Fibroblast of lung (primary cell): ENCODE measurements at places on chromosomes 6 and 20.

GRCh38 chr6:138817799-138818198 lies 21.9 kb downstream of the ECT2L start:
- no peaks in the 10 kb centered on the region for H3K36me3 ChIP-seq
- H3K27ac ChIP-seq, result no peak overlapping the region
- H3K4me3 ChIP-seq, result no peak overlapping the region
- no peaks in the 10 kb centered on the region for H3K4me1 ChIP-seq
- peak; percentile 41 for DNase-seq

DNA sequence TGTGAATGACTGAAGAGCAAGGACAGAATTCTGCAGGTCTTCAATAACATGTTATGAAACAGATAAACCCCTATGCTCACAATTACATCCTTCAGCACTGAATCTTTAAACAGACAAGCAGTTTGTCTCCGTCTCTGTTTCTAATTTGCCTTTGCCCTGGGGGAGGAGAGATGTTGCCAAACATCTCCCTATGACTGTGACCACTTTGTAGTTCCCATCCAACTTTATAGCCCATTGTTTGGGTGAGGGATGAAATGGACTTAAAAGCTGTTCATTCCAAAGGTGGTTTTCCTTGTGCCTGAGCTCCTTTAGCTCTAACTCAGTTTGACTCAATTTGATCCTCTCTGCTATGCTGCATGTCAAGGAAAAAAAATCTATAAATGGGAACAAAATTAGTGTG lies 19.5 kb upstream of the ADTRP start:
- no peak for DNase-seq
- no peak overlapping the region for H3K4me3 ChIP-seq
- no peaks in the 10 kb centered on the region for H3K36me3 ChIP-seq
- H3K27ac ChIP-seq, result no peak overlapping the region
- H3K4me1 ChIP-seq, result no peaks in the 10 kb centered on the region
- no peaks in the 10 kb centered on the region for H3K27me3 ChIP-seq

- no peaks in the 10 kb centered on the region for H3K36me3 ChIP-seq
- no peak for DNase-seq
- H3K4me1 ChIP-seq, result no peaks in the 10 kb centered on the region
- H3K27ac ChIP-seq, result no peak overlapping the region
Measured at GRCh38 chr6:134539865-134540323, 222.0 kb upstream of the SGK1 start.

DNA sequence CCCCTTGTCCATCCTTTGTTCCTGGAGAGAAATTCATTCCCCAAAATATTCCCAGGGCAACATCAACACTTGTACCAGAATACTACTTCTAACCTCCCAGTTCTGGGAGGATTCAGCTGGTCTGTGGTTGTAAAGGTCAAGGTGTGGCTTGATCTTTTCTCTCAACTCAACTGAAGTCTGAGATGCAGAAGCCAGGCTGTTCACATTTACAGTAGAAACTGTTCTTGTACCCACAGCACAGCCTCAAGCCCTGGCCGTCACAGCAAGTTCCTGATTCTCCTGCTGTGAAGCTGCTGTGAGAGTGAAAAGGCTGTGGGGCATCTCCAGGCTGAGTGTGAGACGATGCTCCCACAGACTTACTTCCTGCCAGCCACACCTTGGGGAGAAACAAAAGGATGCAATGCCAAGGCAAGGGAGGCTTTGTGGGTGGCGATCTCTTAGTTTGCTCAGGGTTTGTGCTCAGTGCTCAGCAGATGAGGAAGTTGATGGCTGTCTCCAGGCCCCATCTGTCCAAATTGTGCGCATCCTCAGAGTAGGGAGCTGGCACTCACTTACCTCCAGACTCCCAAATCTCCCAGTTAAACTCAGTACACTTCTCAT lies 143.9 kb upstream of the FOXA2 start:
- no peak for DNase-seq
- no peaks in the 10 kb centered on the region for H3K4me1 ChIP-seq
- no peak overlapping the region for H3K4me3 ChIP-seq
- no peaks in the 10 kb centered on the region for H3K36me3 ChIP-seq

DNA sequence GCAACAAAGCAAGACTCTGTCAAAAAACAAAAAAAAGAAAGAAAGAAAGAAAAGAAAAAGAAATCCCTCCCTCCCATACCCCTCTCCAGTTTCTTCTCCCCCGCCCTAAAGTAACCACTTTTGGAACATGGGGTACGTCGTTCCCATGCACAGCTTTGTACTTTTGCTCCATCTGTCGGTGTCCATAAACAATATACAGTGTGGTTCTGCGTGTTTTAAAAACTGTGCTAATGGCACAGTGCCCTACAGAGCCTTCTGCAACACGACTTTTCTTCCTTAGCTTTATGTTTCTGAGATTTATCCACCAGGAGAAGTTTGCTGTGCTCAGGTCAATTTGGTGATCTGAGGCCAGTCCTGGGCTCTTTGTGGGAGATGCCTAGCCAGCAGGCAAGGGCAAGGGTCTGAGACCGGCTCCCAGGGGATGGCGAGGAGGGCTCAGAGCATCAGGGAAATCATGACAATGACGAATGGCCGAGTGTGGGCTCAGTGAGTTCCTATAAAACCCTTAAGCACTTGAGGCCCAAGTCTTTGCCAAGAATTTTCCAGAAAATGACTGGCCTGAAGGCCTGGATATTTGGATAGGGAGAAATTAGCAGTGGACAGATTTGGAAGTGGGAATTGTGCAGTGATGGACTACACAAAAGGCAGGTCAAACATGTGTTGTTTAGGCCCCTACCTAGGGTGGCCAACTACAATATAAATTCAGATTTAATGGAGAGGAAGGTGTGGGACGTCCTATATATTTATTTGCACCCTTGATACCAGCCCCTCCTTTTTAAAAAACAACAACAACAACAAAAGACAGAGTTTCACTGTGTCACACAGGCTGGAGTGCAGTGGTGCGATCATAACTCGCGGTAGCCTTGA lies 1.9 kb upstream of the BCAS4 start:
- peak; percentile 48 for DNase-seq
- peaks cover 13% of the 10 kb centered on the region for H3K4me1 ChIP-seq
- no peak overlapping the region for H3K27ac ChIP-seq
- H3K36me3 ChIP-seq, result no peaks in the 10 kb centered on the region
- H3K27me3 ChIP-seq, result no peaks in the 10 kb centered on the region
- H3K4me3 ChIP-seq, result no peak overlapping the region

GRCh38 chr20:53445321-53445731 lies 148.3 kb downstream of the ZNF217 start:
- peak; percentile 8 for DNase-seq
- H3K27me3 ChIP-seq, result no peaks in the 10 kb centered on the region

- H3K27ac ChIP-seq, result no peak overlapping the region
- H3K36me3 ChIP-seq, result no peaks in the 10 kb centered on the region
- peak; percentile 72 for DNase-seq
- H3K27me3 ChIP-seq, result no peaks in the 10 kb centered on the region
Measured at GRCh38 chr6:125363039-125363823, 61.5 kb upstream of the HDDC2 start.

- H3K36me3 ChIP-seq, result no peaks in the 10 kb centered on the region
- H3K27ac ChIP-seq, result no peak overlapping the region
- no peaks in the 10 kb centered on the region for H3K4me1 ChIP-seq
- no peak for DNase-seq
- no peak overlapping the region for H3K4me3 ChIP-seq
- H3K27me3 ChIP-seq, result no peaks in the 10 kb centered on the region
Measured at GRCh38 chr20:37941332-37941731, 38.4 kb downstream of the VSTM2L start.

DNA sequence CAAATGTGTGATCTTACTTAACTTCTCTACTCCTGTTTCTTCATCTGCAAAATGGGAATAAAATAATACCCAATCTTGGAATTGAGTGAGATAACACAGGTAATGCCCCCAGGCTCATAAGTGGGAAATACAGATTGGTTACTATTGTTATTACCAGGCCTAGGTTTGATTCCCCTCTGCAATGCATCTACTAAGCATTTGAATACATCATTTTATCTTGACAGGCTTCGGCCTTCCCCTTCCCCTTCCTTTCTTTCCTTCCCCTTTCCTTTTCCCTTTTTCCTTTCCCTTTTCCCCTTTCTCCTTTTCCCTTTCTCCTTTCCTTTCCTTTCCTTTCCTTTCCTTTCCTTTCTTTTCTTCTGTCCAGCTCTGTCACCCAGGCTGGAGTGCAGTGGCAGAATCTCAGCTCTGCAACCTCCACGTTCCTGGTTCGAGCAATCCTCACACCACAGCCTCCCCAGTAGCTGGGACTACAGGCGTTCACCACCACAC lies 7.3 kb upstream of the HNF4A start:
- no peaks in the 10 kb centered on the region for H3K4me1 ChIP-seq
- no peak overlapping the region for H3K4me3 ChIP-seq
- no peak overlapping the region for H3K27ac ChIP-seq
- no peak for DNase-seq
